ENCODE measurements at places on chromosomes 1 and 21. TPM values are rescaled to one million over a fixed set of nuclear protein-coding genes. Genes with fewer than 3 reads are reported as not detected.
A peak's percentile ranks its signal among the peaks of the same experiment; 100 is the strongest.

PDZK1 gene
- 104 TPM for total RNA-seq

IFNGR2 gene
- total RNA-seq = 93.7 TPM

IGSF9 gene
- 0.03 TPM for total RNA-seq

RIPPLY3 gene
- total RNA-seq = not detected

MIXL1 gene
- not detected for total RNA-seq

SLC9C2 gene
- not detected for total RNA-seq

PROK1 gene
- total RNA-seq = not detected

TMEM200B gene
- total RNA-seq = 23.9 TPM

OR10J1 gene
- total RNA-seq = not detected

CFAP141 gene
- not detected for total RNA-seq

SUSD4 gene
- 11.9 TPM for total RNA-seq

SLC39A1 gene
- total RNA-seq = 320 TPM

S100A10 gene
- total RNA-seq = 456 TPM

- no peak for DNase-seq
Observed at GRCh38 chr21:37764691-37765090, 151.6 kb downstream of the KCNJ6 start.

DNA sequence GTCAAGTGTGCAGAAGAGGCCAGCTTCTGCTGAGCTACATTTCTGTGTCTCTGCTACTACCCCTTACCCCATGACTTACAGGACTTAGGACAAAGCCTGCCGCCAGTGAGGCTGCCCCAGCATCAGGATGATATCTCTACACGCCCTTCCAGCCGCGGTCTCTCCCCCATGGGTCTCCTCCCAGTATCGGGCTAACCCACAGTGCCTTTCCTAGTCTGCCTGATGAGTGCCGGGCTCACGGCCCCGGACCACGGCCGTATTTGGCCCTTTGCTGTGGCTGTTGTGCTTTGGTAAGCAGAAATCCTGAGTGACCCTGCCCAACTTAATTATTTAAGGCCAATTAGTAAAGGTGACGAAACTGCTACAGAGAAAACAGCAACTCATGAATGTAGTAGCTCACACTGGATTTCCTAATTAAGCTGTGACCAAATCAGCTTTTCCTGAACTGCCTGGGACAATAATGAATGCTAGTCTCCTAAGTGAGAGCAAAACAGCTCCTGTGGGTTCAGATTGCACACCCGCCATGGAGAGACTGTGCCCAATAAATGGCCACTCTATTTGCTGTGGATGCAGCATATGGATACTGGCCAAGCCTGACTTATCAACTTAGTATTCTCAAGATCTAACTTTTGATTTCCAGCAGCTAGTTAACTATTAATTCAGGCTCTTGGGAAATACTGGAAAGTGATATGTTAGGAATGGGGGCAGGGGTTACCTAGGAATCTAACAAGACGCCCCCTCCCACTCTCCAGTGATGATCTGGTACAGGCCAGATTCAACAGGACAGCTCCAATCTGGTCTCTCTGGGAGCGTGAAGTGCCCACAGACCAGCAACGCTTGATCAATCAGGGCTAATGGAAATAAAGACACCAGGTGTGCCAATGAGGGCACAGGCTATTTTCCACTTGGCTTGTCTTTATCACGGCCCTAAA lies 123.3 kb upstream of the IFFO2 start:
- DNase-seq = peak; percentile 77

- DNase-seq = no peak
Observed at GRCh38 chr21:16634515-16634914, 878.3 kb upstream of the CXADR start.

DNA sequence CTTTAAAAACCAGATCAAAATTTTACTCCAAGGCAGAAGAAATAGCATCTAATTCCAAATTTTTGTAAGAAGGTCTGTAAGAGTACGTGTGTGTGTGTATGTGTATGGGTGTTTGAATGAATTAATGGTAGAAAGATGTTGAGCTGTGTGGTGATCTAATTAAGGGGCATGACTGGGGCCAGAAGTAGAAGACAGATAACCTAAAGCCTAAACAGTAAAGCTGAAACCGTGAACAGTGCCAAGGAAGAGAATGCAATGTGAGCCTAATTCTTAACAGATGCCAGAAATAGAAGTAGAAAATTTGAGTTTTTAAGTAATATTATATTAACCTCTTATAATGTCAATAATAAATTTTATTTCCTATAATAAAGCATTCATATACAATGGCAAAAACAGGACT lies 38.2 kb downstream of the BRINP3 start:
- no peak for DNase-seq

- no peak for DNase-seq
Observed at GRCh38 chr1:94067196-94067595, 53.8 kb downstream of the ABCA4 start.

DNA sequence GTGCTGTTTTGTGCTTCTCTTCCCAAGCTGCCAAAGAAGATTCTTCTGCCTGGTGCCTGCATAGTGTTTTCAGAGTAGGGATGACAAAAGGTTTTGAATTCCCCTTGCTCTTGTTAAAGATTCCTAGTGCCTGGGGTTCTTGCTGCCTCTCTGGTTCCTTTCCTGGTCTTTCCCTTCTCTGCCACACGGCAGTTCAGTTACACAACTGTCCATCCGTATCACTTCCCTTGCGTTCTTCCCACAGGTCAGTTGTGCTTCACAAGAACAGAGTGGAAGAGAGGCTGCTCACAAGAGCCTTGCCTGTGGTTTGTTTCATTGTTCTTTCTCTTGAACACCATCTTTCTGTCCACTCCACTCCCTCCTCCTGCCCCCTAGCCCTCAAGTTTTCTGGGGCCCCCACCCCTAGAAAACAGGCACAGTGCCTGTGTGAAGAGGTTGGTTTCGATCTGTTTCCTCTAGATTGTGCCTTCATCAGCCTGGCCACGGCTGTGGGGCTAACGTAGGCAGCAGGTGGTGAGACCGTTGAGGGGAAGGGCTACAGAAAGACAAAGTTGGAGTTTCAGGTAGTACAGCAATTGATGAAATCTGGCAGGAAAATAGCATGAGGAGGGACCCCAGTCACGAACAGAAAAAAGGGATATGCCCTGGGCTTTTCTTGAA lies 5.8 kb downstream of the VASH2 start:
- no peak for DNase-seq

GRCh38 chr1:208988811-208989222 lies 594.7 kb upstream of the CAMK1G start:
- peak; percentile 5 for DNase-seq

DNA sequence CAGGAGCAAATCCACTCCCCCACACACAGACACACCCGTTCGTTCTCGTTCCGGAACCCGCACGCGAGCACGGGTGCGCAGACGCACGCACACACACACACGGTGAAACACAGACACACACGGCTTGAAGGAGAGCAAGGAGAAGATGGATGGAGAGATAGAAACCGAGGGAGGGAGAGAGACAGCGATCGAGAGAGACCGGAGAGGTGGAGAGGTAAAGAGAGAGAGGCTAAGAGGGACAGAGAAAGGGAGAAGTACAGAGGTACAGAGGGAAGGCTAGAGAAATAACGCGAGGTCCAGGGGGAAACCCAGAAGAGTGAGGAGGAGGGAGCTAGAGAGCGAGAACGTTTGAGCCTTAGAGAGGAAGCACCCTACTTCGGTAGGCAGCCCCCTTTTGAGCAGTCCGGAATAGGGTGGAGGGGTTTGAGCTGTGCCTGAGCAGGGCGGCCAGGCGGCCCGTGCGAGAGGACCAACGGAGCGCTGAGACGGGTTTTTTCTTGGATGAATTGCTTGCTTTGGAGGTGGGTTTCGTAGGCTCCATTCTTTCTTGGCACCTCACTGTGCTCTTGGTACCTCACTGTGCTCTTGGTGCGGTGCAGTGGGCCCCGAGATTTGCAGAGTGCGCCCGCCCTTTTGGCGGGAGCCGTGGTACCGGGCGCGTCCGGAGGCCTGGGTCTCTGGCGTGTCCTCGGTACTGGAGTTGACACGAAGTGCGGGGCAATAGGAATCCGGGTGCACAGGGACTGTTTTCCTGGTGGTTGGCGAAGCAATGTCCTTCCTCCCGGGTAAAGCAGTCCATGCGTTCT lies 88.4 kb upstream of the RHOU start:
- peak; percentile 81 for DNase-seq

DNA sequence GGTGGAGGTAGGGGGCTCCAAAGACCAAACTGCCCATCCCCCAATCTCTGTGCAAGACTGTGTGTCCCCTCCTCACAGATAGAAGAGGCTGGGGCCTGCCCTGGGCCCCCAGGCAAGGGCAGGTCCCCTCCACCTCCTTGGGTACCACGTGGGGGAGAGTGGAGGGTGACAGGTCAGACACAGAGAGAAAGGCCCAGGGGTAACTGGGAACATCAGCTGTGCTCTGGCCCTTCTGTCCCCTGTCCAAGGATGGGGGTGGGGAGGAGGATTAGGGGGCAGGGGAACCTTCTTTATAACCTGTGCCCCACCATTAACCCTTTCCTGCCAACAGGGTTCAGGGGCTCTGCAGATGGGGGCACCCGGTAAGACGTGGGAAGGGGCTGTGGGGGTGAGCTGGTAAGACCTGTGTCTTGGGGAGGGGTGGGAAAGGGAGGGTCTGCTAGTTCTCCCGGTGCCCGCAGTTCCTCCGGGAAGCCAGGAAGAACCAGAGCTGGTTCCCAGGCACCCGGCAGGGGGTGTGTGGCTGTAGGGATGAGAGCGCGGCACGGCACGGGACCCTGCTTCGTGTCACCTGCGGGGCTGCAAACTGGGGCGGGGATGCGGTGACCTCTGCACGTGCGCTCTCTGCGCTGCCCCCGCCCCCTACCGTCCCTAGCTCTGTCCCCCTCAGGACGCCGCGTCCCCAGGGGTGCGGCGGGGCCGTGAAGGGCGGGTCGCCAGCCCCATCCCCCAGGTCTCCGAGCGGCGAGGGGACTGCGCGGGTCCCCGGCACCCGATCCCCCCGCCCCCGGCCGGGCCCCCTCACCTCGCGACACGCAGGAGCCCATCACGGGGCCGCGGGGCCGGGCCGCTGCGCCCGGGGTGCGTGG lies 601 bp downstream of the FAM131C start:
- DNase-seq = no peak

DNA sequence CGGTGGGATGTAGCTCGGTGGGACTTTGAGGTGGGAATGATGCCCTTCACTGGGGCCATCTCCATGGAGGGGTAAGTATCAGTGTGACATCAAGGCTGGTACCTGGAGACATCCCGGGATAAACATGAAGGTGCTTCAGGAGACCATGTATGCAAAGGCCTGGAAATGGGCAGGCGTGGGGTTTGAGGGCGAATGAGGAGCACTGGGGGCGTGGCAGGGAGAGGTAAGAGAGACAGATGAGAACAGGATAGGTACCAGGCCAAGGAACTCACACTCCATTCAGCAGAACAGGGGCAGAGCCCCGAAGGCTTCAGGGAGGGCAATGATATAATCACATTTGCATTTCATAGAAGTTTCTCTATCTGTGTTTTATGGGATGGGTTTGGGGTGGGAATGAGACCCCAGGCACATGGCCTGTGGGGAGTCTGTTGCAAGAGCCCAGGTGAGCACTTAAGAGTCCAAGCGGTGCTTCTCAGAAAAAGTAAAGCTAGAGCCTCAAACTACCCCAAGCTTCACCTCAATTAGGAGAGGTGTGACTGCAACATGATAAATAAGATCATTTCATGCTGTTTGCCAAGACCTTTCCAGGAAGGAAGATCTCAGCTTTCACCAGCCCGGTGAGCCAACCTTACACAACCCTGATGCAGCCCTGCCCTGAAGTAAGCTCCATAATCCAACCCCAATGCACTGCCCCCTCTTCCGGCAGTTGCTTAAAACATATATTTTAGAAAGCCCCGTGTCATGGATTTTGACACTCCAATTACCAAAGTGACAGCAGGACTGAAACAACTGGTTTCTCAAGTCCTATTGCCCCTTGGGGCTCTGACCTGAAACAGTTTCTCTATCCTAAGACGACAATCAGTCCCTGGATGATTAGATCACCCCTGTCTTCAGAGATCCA lies 7.4 kb downstream of the S100A9 start:
- DNase-seq = no peak

- DNase-seq = no peak
Observed at GRCh38 chr1:3245768-3246167, 176.8 kb downstream of the PRDM16 start.

GRCh38 chr1:215749414-215749813 lies 182.3 kb downstream of the KCTD3 start:
- DNase-seq = no peak

DNA sequence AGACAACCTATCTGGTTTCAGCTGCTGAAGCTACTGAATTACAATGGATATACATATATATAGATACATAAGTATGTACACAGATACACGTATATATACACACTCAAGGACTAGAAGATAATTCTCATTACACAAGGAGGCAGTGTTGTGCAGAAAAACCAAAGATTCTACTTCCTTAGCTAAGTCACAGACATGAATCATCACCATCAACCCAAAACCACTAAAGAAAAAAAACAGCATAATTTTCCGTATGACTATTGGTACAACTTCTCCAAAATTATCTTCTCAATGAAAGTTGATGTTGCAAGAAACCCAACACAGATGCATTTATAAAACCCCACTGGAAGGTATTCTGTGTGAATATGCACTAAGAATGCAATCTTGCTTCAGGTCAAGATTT lies 36.8 kb upstream of the RPF1 start:
- DNase-seq = peak; percentile 52

DNA sequence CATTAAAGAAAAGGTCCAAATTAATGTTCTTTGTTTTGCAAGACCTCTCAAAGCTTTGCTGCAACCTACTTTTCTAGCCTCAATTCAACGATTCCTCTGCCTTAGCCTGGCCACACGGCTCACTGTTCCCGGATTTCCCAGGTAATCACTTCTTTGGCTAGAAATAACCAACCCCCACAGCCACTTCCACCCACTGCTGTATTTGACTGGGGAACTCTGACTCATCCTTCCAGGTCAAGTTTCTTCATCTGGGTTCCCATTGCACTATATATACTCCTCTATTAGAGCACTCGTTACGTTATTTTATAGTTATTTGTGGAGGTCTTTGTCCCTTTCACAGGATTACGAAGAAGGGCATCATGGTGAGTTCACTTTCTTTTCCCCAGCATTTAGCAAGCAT lies 185.9 kb downstream of the CACNA1E start:
- DNase-seq = no peak

- no peak for DNase-seq
Observed at GRCh38 chr21:14438211-14438610, 55.3 kb upstream of the HSPA13 start.

- DNase-seq = no peak
Observed at GRCh38 chr1:117892512-117892911, 36.9 kb downstream of the GDAP2 start.

DNA sequence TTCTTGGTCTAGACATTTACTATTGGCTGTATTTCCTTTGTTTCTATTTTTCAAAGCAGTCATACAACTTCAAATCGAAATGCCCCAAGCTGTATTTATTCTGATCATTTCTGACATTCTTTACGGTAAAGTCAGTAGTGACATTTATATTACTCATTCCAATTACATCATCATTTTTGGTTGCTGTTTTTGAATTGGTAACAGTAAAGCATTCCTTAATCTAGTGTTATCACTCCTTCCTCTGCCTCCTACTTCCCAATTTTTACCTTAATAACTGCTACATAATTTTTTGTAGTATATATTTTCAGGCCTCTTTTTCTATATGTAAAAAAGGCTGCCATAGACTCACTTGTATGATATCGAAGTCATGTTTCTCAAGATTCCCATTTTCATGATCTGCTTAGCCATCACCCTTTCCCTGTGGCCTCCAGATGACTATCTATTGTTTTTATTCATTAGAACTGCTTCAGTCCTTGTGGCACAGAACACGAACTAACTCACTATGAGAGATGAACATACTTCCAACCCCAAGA lies 167.2 kb downstream of the RUNX1 start:
- DNase-seq = peak; percentile 75

GRCh38 chr1:33248244-33248643 lies 8.0 kb upstream of the ZNF362 start:
- no peak for DNase-seq

Data from Caki2 (cell line).